Anterior cingulate cortex (tissue), 58 donors: ENCODE measurements at places on chromosomes 4 and X.

GRCh38 chr4:128461291-128462102 lies 173.9 kb upstream of the PGRMC2 start:
- DNase-seq: no peak

- DNase-seq: no peak
Observed at GRCh38 chrX:2793752-2794151, 35.0 kb upstream of the GYG2 start.

GRCh38 chrX:132181364-132181763 lies 37.9 kb downstream of the RAP2C start:
- no peak for DNase-seq

DNA sequence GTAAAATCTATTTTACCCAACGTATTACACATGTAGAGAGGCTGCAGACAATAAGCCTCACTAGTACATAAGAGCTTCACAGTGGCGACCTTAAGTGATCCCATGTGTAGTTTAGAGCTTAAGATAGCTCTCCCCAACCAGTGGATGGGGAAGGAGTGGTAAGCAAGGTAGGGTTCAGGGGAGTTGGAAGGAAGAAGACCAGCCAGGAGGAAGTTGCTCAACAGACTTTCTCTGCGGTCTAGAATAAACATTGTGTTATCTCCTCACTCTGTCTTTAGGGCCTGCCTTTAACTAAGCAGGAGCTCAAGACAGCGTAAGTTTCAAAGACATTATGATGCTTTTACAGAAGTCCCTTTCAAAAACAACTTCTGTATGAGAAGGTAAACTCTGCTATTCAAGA lies 16.8 kb downstream of the MEPE start:
- DNase-seq: no peak

DNA sequence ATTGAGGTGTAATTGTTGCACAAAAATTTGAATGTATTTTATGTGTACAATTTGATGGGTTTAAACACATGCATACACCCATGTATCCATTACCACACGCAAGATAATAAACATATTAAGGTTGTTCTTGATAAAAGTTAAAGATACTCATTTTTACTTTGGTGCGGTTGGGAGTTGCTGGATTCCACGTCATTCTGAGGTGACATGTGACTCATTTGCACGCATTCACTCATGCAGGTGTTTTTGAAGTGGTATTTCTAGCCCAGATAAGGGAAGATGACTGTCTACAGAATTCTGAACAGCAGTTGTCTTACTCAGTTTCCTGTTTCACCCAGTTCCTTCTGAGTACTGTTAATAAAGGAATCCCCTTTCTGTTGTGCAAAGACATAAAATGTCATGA lies 142.0 kb downstream of the RTL3 start:
- no peak for DNase-seq

GRCh38 chr4:118814891-118815290 lies 21.0 kb downstream of the SEC24D start:
- no peak for DNase-seq

- no peak for DNase-seq
Observed at GRCh38 chr4:15778289-15779241, at the start of gene CD38. CD38 (plus strand) TSS chr4:15778328; CDS start chr4:15778415, 87 bp downstream.

DNA sequence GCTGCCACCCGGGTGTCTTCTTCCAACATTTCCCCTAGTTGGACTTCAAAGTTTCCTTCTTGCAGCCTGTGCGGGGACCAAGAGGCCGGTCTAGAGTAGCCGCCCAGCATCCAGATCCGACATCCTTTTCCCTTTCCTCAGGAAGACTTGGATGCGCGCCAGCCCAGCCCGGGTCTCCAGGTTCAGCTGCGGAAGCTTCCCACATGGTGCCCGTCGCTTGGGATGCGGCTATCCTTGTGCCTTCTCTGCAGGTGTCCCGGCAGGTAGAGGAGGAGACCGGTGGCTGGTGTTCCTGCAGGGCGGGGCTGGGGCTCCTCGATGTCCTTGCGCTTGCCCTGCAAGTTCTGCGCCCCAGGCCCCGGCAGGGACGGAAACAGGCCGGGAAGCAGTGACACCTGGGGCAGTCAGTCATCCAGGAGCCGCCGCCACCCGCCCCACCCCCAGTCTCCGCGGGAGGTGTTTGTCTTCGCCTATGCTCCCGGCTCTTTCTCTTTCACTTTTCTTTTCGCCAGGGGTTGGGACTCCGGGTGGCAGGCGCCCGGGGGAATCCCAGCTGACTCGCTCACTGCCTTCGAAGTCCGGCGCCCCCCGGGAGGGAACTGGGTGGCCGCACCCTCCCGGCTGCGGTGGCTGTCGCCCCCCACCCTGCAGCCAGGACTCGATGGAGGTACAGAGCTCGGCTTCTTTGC lies at the start of gene IL15:
Gene IL15 (plus strand): TSS at position 502 of the 689 bp plus-strand sequence. CDS start 82,882 bp downstream, outside the sequence.
- DNase-seq: no peak

- no peak for DNase-seq
Observed at GRCh38 chrX:4175221-4175620, 461.8 kb upstream of the PRKX start.

DNA sequence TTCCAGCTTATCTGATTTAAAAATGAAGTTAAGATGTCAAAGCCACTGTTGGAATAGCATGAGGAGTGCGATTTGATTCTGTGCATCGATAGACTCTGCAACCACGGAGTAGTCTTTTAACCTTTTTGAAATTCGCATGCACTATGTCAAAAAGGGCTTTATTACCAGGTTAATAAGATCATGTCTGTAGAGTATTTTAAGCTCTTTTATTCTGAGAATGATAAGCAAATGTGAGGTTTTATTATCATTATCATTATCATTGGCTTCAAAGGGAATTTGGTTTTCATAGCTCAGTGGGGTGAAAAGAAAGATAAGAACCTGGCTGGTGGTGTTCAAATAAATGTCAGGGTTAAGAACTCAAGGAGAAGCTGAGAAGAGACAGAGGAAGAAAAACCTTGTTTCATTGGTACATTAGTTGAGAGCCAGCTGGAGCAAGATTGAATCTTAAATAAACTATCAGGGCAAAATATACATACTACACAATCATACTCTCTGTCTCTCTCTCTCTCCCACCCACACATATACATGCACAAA lies 102.6 kb downstream of the MMRN1 start:
- DNase-seq: no peak

DNA sequence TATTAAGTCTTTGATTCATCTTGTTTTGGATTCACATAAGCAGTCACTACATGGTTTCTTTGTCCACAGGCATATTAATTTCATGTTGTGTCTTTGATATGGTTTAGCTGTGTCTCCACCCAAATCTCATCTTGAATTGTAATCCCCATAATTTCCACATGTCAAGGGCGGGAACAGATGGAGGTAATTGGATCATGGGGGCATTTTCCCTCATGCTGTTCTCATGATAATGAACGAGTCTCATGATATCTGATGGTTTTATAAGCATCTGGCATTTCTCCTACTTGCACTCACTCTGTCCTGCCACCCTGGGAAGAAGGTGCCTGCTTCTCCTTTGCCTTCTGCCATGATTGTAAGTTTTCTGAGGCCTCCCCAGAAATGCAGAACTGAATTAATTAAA lies 1811.2 kb upstream of the PCDH10 start:
- no peak for DNase-seq

DNA sequence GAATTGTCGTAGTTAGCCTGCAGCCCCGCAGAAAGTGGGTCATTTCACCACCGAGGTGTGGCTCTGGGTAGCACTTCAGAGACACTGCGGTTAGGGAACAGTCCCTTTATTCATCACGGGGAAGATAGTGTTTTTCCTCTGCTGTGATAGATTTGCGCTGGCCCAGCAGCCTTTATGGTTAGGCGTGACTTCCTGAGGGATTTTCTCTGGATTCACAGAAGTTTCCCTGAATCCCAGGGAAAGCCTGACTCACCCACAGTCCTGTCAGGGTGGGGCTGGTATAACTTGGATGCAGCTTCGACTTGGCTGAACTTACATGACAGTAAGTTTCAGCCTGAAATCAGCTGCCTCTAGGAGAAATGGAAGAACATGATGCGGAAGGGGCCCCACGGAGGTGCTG lies 196.3 kb upstream of the HHIP start:
- DNase-seq: no peak

DNA sequence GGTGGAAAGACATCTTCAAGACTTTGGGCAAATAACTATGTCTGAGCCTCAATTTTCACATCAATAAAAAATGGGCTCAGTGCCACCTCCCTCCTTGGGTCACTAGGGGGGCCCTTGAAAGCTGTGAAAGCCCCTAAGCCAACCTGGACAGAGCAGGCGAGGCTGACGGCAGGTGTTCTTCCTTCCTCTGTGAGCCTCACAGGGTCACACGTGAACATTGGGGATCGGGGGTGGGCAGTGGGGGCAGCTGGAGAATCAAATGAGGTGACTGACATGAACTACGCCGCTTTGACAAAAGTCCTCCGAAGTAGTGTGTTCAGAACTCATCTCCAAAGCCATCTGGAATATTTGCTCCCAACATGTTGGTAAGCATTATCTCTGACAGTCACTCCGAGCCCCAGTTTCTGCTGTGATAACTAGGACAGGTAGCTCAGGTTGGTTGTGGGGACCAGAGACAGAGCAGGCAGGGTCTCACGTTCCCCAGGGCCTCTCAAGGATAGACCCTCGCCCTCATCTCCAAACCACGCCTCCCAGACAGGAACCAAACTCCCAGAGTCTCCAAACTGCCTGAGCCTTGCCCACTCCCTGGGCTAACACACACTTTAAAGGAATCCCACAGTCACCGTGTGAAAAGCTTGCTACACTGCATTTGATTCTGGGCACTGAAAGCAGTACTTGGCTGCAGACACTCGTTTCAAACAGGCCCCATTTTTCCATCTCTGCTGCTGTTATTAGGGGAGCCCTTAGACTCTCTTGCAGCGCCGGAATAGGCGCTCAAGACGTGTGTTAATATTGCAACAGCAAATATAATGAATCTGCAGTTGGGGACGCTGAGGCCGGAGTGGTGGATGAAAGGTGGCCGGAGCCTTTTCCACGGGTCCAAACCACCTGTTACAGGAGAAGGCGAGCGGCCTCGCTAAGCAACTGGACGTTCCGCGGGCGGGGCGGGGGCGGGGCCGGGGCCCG lies 717 bp upstream of the WFS1 start:
- no peak for DNase-seq

GRCh38 chr4:147596981-147597380 lies 20.2 kb upstream of the TMEM184C start:
- no peak for DNase-seq

DNA sequence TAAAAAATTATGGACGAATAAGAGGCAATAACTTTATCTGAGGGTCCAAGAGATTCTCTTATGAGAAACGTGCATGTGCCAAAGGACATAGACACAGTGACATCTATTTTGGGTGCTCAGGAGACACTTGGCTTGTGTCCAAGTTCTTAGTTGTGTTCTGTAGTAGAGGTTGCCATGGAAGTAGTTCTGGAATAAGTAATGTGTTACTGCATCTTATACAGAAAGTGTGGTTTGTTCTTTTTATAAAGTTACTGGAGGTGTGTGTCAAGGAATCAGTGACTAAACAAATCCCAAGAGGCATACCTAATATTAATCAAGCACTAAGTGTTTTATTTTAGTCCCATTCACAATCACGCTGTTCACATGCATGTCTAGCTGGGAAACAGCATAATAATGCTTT lies 305.7 kb downstream of the ARHGAP24 start:
- DNase-seq: no peak

DNA sequence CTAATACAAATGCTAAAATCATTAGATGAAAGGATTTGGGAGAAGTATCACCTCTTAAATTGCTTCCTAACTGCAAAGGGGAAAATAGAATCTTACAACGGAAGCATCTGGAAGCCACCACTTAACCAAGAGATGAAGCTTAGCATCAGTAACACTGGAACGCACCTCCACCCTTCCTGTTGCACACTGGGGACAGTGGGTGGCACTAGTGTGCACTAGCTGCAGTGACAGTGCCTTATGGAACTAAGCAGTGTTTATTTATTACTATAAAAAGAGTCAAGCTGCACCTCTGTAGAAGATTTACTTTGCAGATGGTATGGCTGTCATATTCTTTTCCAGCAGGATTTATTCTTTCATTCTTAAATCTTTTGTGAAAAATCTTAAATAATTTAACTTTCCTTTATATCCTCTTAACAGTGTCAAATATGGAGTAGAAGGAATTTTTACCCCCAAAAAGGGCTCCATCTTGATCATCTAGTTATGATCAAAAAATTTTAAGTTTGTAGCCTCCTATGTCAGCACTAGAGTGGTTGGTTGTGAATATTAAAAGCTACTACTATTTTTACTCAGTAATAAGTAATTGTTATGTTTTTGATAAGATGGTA lies 76.7 kb downstream of the SCD5 start:
- DNase-seq: peak; percentile 16

GRCh38 chr4:139876337-139876941 lies 210.8 kb downstream of the MGST2 start:
- no peak for DNase-seq

DNA sequence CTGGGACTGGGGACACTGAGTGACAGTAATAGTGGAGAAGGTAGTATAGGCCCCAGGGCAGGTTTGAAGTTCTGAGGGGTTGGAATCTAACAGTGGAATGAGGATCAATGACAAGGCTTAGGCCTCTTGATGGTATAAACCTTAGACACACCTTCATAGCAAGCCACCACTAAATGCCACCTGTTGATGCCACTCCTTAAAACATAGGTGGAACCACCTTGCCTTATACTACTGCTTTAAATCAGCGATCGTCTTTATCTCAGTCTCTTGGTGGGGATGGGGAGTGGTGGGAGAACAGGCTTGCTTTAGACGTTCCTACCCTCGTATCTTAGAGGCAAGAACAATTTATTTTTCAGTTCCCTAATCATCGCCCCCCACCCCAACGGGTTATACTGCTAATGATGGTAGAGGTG lies 1.2 kb downstream of the RAB33B start:
- DNase-seq: peak; percentile 1

- DNase-seq: no peak
Observed at GRCh38 chrX:154040863-154041262, 21.2 kb upstream of the IRAK1 start.

- no peak for DNase-seq
Observed at GRCh38 chrX:53939127-53939526, 105.1 kb downstream of the PHF8 start.

GRCh38 chrX:136170139-136170800 lies 22.9 kb downstream of the FHL1 start:
- DNase-seq: no peak

DNA sequence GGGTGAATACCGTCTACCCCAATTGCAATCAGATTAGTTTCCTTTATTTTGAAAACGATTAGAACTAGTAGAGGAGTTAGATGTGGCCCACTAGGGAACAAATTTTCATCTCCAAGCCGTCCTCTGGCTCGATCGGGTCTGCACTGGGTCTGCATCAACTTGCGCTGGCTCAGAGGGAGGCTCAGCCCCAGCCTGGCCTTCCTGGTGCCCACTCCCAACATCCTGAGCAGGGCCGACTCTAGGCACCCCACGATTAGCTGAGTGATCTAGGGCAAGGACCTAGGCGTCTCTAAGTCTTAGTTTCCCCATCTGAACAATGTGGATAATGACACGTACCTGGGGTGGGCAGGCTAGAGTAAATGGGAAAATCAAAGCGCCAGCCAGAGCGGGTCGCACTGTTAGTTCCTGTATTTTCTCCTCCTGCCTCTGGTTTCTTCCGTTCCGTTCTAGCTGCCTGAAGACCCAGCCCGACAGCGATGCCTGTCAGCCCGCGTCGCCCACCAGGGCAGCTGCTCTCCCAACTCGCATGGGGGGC lies 7.7 kb upstream of the HAND2 start:
- DNase-seq: no peak

- DNase-seq: no peak
Observed at GRCh38 chrX:56462389-56462788, 101.0 kb upstream of the UBQLN2 start.

GRCh38 chr4:127097061-127097460 lies 535.7 kb upstream of the INTU start:
- DNase-seq: no peak

- no peak for DNase-seq
Observed at GRCh38 chr4:8830611-8831200, 40.9 kb downstream of the HMX1 start.
